NCI-H2081 treated with DMSO at 0.1 percent for 48 hours (cell line): ENCODE measurements at places on chromosomes 12 and 14.

- DNase-seq, result no peak
Observed at GRCh38 chr14:24335461-24336171, 745 bp upstream of the ADCY4 start.

DNA sequence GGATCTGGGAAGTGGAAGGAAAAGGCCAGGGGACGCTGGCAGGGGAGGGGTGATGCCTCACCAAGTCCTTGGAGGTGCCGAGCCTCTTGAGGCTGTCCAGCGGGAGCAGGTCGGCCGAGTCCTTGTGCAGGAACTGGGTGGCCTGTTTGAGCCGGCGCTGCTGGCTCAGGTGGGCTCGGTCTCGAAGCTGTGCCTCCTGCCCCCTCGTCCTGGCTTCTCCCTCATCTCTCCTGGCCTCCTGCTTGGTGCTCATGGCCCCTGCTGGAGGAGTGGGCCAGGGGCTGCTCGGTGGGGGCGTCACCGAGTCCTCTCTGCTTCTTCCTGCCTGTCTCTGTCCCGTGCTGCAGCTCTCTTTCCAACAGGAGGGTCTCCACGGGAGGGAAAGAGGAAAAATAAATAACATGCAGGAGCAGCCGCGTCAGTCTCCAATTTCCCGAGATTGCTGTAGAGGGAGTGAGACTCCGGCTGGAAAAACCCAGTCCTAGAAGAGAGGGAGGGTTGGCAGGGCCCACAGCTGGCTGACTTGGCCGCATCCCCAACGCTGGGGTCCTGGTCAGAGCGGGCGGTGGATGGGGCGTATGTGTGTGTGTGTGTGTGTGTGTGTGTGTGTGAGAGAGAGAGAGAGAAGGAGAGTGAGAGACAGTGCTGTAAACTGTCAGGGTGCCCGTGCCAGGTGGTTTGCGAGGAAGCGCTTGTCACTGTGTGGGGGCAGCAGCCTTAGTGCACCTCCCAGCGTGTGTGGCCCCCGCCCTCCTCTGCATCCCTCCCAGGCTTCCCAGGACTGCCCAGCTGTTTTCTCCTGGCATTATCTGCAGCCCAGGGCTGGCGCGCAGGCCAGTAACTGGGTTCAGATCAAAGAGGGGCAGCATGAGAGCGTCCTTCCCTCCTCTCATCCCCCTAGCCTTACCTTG lies at the start of gene NRIP2:
Gene NRIP2, minus strand, starts transcription at position 455 of the 911 bp plus-strand sequence. Its CDS starts 52 bp downstream, at position 403.
- DNase-seq, result no peak

DNA sequence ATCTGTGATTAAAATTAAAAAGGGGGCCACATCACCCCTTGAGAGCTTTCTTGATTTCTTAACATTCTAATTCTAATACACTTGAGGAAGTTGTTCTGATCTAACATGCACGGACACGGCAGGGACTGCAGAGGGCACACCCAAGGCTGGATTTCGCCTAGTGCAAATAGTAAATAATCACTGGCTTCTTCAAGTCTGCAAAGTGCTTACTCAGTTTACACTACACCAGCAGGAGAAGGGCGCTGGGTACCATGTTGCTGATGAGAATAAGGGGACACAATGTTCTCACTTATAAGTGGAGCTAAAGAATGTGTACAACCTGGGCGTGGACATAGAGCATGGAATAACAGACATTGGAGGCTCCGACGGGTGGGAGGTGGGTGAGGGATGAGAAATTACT lies 34.2 kb downstream of the TBX5 start:
- no peak for DNase-seq

- DNase-seq, result no peak
Observed at GRCh38 chr12:1518591-1519516, 75.5 kb downstream of the FBXL14 start.

GRCh38 chr14:43041976-43042375 lies 1435.3 kb downstream of the LRFN5 start:
- no peak for DNase-seq
